Activated CD4-positive, CD25-positive, alpha-beta regulatory T cell (primary cell): ENCODE measurements at places on chromosomes 3 and 15.

GRCh38 chr3:82474711-82475110 lies 713.3 kb upstream of the GBE1 start:
- DNase-seq, result no peak

DNA sequence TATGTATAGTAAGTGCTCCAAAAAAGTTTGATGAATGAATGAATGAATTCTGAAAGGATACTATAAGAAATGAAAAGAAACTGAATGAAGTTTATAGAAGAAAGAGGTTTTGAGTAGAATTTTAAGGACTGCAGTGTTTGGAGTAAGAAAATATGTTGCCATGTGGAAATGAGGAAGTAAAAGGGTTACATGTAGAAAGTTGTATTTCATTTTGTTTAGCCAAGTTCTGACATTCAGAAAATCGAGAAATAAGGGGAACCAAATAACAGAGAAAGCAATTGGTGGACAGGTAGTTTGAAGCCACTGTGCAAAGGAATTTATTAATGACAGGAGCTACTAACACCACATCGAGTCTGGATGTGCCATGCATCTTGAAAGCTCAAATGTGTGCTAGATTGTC lies 200.7 kb downstream of the SATB1 start:
- DNase-seq, result no peak

- DNase-seq, result no peak
Measured at GRCh38 chr3:6679510-6679909, 181.4 kb upstream of the GRM7 start.

DNA sequence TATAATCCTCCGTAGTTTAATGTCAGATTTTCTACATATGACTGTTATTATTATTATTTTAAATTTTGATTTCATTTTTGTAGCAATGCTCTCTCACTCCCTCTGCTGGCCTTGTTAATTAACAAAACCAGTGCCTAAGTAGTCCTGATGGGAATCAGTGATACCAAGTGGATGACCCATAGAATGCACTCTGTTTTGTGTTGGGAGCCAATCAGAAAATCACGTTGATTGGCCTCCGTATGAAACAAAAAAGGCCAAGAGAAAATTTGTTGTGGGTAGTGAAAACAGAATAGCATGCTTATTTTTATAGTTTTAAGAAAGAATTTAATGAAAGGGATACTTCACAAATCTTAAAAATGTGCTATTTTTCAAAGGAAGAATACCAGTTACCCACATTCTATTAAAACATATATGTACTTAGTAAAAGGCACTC lies 34.4 kb upstream of the MEIS2 start:
- DNase-seq, result no peak

DNA sequence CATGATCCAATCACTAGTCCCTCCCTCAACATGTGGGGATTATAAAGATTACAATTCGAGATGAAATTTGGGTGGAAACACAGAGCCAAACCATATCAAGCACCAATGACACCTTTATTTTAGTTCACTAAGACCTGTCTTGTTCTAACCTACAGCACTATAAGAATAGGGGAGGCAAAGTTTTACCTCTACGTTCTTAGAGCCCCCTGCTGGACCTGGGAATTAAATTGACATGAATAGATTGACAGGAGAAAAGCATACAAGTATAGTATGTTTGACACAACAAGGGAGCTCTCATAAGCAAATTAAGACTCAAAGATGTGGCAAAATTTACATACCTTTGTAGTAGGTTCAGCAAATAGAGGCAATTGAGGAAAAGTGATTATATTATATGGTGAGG lies 974.4 kb upstream of the ALCAM start:
- DNase-seq, result no peak

DNA sequence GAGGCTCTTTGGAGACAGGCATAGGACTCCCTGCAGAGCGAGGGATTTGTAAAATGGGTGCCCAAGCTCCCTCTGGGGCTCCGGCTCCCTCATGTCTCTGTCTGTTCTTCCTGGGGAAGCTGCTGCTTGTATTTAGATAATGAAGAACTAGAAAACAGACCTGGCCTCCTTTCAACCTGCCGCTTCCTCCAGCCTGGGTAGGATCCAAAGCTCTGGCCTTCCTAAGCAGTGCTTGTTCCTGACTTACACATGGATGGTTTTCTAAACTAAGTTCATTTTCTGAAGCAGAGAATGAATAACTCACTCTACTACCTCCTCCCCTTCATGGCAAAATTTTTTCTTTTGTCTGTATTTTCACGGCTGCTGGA lies 36.9 kb upstream of the MYZAP start:
- no peak for DNase-seq

- DNase-seq, result no peak
Measured at GRCh38 chr3:45684327-45684892, 4.8 kb upstream of the SACM1L start.

- DNase-seq, result no peak
Measured at GRCh38 chr3:53401154-53401553, 53.8 kb upstream of the DCP1A start.

DNA sequence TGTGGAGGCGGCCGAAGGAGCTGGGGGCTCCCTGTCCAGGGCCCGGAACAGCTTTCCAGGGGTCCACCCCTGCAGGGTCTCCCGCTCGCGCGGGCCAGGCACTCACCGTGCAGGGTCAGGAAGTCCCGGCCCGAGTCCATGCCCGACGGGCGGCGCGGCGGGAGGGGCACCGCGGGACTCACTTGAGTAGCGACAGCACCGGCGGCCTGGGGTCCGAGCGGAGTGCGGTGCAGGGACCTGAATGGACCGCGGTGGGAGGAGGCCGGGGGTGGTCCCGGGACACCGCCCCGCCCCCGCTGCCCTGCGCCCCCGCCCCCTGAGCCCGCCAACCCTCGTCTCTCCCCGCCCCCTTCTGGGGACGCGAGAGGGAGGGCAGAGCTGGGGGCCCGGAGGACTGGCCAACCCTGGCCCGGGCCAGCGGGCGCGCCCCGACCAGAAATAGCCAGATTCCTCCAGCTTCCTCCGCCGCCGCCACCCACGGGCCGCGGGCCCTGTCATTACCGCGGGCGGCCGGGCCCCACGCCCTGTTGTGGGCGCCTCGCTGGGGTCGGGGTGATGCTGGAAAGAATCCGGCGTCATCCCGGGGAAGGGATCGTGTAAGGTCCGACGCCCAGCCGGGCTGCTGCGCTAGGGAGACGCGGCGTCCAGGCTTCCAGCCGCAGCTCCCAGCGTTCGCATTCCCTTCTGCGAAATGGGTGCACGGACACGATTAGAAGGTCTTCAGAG lies at the start of gene PLCD1:
TSS of gene PLCD1 (minus strand) at position 243 of the 726 bp plus-strand sequence. CDS start at position 140, 103 bp downstream.
- DNase-seq, result no peak

DNA sequence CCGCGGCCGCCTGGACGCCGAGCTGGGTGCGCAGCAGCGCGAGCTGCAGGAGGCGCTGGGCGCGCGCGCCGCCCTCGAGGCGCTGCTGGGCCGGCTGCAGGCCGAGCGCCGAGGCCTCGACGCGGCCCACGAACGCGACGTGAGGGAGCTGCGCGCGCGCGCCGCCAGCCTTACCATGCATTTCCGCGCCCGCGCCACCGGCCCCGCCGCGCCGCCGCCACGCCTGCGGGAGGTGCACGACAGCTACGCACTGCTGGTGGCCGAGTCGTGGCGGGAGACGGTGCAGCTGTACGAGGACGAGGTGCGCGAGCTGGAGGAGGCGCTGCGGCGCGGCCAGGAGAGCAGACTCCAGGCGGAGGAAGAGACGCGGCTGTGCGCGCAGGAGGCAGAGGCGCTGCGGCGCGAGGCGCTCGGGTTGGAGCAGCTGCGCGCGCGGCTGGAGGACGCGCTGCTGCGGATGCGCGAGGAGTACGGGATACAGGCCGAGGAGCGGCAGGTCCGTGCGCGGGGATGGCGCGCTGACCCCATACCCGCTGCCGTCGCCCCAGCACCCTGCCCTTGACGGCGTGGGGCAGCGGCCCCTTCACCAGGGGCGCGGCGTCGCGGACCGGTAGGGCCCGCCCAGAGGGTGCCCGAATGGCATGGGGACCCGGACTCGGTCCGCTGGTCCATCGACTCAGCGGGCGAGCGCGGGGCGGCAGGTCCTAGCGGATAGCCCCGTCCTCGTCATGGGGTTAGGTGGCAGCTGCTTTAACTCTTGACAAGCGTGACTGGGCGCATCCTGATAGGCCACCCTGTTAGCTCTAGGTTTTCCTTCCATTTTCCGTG lies 848 bp downstream of the SYNM start:
- no peak for DNase-seq

- DNase-seq, result no peak
Measured at GRCh38 chr3:114274929-114275328, 18.9 kb upstream of the TIGIT start.

GRCh38 chr3:143247073-143247472 lies 127.5 kb downstream of the CHST2 start:
- no peak for DNase-seq

DNA sequence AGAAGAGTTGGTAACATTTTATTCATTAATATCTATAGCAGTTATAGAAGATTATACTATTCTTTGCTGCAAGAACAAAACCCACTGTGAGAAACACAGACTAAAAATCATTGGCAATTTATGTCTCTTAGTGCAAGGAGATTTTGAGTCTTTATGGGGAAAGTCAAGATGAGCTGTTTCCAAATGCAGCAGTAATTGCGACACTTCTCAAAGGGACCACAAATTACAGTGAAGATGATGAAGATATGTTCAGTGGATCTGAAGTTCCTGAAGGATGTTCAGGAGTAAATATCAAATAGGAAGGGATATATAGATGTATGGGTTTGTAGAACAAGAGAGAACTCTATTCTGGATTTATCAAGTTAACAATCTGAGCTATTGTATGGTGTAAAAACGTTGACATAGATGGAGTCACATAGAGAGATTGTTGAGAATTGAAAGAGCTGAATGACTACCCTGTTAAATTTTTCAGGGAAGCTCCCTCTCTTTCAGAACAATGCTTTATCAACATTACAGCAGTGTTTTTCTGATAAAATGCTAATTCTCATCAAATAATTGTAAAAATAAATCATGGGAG lies 71.8 kb downstream of the DTWD1 start:
- no peak for DNase-seq

DNA sequence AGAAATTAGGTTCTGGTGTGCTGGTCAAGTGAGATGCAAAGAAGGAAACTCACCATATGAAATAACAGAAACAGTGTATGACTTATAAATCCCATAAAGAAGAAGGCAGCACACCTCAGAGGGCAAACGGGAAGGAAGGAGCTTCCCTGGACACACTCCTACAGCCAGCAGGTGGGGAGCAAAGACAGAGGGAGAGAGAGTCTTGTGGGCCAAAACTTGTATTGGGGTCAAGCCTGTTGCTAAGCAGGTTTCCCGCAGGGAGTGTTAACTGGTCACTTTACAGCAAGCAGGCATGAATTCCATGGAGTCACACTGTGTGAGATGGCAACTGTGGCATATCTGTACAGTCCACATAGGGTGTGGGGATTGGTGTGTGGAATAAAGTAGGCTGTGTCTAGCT lies 222.9 kb upstream of the NDN start:
- DNase-seq, result no peak

DNA sequence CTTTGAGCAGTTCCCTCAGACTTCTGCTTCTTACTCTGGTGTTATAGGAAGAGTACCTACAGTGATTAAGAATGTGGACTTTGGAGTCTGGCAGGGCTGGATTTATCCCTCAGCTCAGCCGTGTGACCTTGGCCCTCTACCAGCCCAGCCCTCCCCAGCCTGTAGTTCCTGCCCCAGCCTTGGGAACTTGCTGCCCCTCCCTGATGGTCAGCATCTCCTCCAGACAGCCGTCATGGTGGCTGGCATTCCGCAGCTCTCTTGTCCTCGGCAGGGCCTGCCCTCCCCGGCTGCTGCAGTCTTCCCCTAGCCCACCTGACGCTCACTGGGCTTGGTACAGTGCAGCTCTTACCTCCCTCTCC lies 21.9 kb upstream of the CPNE9 start:
- no peak for DNase-seq

- DNase-seq, result no peak
Measured at GRCh38 chr3:64900156-64900555, 212.4 kb upstream of the ADAMTS9 start.

DNA sequence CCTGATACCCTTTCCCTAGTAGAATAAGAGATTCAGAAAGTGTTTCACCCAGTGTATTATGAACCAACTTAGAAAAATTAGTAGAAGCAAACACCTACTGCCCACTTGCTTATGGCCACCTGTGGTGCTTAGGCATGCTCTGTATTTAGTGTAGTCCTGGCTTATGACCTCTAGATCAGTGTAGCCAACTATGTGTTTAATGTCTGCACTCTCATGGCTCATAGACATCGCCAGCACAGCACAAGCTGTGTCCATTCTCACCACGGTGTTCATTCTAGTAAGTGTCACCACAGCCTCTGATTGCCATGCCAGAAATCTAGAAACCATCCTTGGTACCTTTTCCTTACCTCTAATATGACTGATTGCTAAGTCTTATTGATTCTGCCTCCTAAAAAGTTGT lies 14.3 kb downstream of the ASB7 start:
- DNase-seq, result no peak

DNA sequence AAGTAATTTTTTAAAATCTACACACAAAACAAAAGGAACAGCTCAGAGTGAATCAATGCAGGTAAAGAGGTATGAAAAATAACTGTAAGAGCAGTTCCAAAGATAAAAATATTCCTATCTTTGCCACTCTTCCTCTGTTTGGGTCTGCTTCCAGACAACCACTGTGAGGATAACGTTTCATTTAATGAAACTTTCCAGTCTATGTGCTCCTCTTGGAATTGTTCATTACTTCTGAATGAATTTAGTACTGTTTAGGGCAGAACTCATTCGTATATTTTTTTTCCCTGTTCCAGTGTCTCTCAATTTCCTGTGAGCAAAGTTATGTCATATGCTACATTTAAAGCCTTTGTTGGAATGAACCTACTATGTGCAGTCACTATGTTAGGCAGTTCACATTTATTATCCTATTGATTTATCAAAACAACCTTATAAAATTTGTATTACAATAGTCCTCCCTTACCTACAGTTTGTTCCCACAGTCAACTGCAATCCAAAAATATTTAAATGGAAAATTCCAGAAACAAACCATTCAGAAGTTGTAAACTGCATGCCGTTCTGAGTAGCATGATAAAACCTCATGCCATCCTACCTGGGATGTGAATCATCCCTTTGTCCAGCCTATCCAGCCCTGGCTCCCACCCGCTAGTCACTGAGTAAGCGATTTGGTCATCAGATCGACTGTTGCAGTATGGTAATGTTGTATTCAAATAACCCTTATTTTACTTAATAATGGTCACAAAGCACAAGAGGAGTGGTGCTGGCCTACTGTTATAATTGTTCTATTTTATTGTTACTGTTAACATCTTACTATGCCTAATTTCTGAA lies 98.1 kb downstream of the TMCC1 start:
- no peak for DNase-seq

GRCh38 chr15:31272558-31273257 lies 53.9 kb upstream of the KLF13 start:
- DNase-seq, result no peak

GRCh38 chr3:184769382-184770170 lies 42.4 kb upstream of the VPS8 start:
- no peak for DNase-seq

DNA sequence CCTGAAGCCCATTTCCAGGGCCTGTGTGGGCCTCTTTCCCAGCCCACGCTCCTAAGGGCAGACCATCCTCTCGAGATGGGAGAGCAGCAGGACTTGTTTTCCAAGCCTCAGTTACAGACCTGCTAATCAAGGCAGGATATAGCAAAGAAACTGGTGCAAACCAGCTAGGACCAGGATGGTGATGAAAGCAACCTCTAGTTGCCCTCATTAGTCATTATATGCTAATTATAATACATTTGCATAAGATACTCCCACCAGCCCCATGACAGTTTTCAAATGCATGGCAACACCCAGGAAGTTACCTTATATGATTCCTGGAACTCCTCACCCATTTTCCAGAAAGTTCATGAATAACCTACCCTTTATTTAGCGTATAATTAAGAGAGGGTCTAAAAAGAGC lies 34.4 kb upstream of the TRH start:
- DNase-seq, result no peak

GRCh38 chr3:169694117-169694516 lies 30.6 kb upstream of the MECOM start:
- DNase-seq, result no peak
